T-helper 2 cell (primary cell): ENCODE measurements at places on chromosomes 12 and 14.
A peak's percentile ranks its signal among the peaks of the same experiment; 100 is the strongest.

DNA sequence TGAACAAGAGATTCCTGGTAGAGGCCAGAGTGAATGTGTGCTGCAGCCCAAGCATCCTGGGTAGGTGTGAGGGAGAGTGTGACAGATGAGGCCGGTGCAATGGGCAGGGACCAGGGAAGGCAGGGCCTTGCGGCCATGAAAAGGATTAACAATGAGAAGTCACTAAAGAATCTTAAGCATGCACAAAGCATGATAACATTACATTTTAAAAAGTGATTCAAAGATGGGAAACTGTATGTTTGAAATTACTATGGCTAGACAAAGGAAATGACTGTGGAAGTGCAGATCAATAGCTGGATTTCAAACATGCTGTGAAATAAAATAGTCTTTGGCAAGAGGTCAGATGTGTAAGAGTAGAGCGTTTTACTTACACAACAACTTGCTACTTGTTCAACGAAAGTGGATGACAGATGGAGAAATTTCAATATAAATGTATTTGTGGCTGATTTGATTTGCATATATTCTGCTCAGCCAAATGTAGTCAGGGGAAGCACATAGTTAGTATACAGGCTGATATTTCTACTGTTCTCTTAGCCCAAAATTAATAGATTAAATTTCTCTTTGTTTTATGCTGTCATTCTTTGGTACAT lies 175.5 kb downstream of the CCDC59 start:
- DNase-seq, result no peak

GRCh38 chr12:114826244-114826643 lies 142.3 kb upstream of the TBX3 start:
- DNase-seq, result no peak

- peak; percentile 5 for DNase-seq
Measured at GRCh38 chr14:59465316-59466135, at the start of gene GPR135. GPR135 (minus strand) TSS chr14:59465380; CDS start chr14:59465226, 154 bp downstream.

GRCh38 chr12:69484428-69484827 lies 14.2 kb downstream of the FRS2 start:
- DNase-seq, result no peak

DNA sequence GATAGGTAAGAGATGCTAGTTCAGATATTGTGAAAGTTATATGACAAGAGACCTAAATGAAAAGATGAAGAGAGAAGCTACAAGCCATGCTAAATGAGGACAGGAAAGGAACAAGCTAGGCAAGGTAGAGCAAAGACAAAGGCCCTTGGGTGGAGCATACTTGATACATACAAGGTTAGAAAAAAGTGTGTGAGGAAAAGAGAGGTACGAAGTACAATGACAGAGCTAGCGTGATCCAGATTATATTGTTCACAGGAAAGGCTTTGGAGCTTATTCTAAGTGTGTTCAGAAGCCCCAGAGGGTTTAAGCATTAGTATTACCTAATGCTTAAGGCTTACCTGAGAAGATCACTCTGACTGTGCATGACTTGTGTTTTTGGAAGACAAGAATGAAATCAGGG lies 75.0 kb downstream of the SLCO1B3 start:
- no peak for DNase-seq

DNA sequence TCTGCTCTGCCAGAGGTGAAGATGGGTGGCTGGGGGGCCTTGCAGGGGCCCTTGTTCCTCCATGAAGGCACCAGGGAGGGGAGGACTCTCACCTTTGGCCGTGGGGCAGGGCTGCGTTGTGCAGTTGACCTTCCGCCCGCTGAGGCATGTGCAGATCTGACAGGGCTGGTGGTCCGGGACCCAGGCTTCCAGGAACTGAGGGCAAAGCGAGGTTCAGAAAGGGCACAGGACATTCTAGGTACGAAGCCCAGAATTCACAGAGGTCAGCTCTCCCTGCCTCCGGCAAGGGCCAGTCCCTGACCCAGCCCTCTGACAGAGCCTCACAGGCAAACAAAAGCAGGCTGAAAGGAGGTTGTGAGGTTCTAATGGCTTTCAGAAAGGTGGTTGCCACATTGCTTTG lies 40.4 kb upstream of the ANO2 start:
- no peak for DNase-seq

- no peak for DNase-seq
Measured at GRCh38 chr12:113528606-113529293, 57.1 kb upstream of the LHX5 start.
